ENCODE measurements at places on chromosomes 3 and 15. TPM values are rescaled to one million over a fixed set of nuclear protein-coding genes. Genes with fewer than 3 reads are reported as not detected.

DNA sequence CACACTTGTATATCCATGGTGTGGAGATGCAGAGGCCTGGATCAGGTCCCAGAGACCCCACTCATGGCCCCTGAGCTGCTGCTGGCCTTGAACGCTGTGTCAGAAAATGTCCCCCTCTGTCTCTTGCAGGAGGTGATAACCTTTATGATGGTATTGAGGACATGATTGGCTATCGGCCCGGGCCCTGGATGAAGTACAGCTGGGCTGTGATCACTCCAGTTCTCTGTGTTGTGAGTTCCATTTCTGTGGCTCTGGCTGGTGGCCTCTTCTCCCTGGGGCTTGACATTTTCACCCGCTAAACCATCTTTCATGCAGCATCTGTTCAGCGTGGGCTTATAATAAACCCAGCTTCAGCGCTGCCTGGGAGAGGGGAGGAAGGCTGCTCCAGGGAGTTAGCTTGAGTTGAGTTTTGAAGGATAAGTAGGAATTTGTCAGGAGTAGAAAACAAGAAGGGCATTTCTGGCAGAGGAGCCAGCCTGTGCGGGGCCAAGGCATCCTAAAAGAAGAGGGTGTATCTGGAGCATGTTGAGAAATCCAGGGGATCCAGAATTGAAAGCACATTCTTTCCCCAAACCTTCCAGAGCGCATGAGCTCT is 61.1 kb downstream of the GRIP2 start:
- H3K36me3 ChIP-seq: peaks cover 22% of the 10 kb centered on the region
- no peak overlapping the region for H3K27ac ChIP-seq
- H3K4me1 ChIP-seq: peaks cover 11% of the 10 kb centered on the region
- no peaks in the 10 kb centered on the region for H3K27me3 ChIP-seq
- no peak for DNase-seq

DNA sequence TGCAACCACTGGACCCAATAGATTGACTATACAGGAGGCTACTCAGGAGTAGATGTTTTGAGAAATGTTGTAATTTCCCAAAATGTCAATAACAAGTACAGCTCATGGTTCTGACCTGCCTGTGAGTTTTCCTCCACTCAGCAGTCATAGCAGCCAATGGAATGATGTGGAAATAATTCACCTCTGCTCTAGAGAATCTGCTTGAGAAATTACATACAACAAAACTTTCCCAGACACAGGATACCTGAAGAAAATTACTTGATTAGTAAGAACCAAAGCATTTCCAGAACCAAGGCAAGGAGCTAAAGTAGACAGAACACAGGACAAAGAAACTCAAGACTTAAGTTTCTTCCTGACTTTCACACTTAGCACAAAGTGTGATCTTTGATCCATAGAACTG is 218.9 kb upstream of the SETMAR start:
- H3K36me3 ChIP-seq: no peaks in the 10 kb centered on the region
- H3K4me1 ChIP-seq: no peaks in the 10 kb centered on the region
- DNase-seq: no peak
- H3K4me3 ChIP-seq: no peak overlapping the region

GRCh38 chr3:108598375-108598774 is 8.9 kb downstream of the DZIP3 start:
- H3K4me3 ChIP-seq: no peak overlapping the region
- no peaks in the 10 kb centered on the region for H3K4me1 ChIP-seq
- no peaks in the 10 kb centered on the region for H3K36me3 ChIP-seq
- H3K27ac ChIP-seq: no peak overlapping the region
- no peaks in the 10 kb centered on the region for H3K27me3 ChIP-seq
- DNase-seq: no peak

GRCh38 chr15:60875681-60876080 is 353.4 kb downstream of the RORA start:
- no peak for DNase-seq
- peaks cover 17% of the 10 kb centered on the region for H3K4me1 ChIP-seq
- H3K27ac ChIP-seq: no peak overlapping the region
- H3K27me3 ChIP-seq: no peaks in the 10 kb centered on the region
- H3K36me3 ChIP-seq: no peaks in the 10 kb centered on the region

DNA sequence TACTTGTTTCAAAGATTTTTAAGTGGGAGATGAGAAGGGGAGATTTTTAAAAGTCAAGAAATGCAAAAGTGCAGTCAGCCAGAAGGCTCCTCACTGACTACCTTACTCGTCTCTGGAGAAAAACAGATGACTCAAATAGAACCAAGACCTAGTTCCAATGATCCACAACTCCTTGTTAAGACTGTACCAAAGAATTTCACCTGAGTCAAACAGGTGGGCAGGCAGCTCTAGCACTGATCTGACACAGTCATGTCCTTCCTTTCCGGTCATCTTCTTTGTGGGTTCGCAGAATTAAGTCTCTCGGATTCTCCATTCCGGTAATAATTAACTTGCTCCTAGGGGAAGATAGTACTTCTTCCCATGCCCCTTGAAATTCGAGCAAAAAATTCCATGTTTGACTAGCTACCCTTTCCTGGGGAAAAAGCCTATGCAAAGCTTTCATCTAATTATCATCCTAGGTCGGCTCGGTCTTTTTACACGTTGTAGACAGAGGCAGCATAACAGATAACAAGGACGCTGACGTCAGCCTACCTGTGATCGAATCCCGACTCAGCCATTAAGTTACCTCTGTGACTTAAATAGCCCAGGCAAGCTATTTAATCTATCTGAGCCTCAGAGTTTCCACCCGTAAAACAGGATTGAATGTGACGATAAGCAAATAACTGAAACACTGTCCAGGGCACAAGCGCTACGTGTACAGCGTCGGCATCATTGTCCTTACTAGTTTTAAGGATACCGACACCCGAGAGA is 758 bp downstream of the SELENOK start:
- H3K36me3 ChIP-seq: peaks cover 2% of the 10 kb centered on the region
- DNase-seq: no peak
- H3K27ac ChIP-seq: peak overlapping the region; percentile 90
- H3K4me1 ChIP-seq: peaks cover 21% of the 10 kb centered on the region
- H3K27me3 ChIP-seq: no peaks in the 10 kb centered on the region

DNA sequence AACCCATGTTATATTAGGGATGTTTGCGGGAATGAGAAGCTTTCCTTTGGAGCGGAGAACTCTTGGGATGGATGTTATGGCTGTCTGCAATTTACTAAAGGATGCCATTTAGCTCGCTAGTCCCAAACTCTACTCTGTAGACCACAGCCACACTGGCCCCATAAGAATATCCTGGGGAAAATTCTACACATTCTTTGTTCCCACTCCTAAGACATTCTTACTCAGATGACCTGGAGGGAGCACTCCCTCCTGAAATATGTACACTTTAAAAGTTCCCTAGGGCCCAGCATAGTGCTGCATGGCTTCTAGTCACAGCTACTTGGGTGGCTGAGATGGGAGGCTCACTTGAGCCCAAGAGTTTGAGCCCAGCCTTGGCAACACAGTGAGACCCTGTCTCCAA is 288.7 kb upstream of the RORA start:
- H3K27me3 ChIP-seq: no peaks in the 10 kb centered on the region
- no peaks in the 10 kb centered on the region for H3K4me1 ChIP-seq
- no peak overlapping the region for H3K27ac ChIP-seq
- no peaks in the 10 kb centered on the region for H3K36me3 ChIP-seq
- no peak for DNase-seq
- H3K4me3 ChIP-seq: no peak overlapping the region

DNA sequence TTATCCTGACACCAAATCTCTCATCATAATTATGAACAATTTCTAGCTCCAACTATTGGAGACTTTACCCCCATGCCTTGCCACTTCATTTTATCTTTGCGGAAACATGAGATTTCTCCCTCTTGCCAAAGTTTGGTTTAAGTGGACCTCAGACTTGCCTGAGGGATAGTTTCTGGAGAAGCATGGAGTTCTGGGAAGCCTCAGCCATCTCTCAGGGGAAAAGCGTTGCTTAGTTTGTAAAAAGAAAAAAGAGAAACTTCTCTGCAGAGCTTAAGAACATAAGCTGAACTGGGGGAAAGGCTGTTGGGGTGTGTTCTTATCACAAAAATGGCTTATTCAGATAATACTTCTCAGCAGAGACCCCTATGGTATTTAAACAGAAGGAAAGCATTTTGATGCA is 347.4 kb upstream of the ADAMTS9 start:
- no peaks in the 10 kb centered on the region for H3K4me1 ChIP-seq
- no peak for DNase-seq
- H3K27me3 ChIP-seq: no peaks in the 10 kb centered on the region
- H3K27ac ChIP-seq: no peak overlapping the region
- H3K36me3 ChIP-seq: no peaks in the 10 kb centered on the region

- H3K27me3 ChIP-seq: no peaks in the 10 kb centered on the region
- DNase-seq: no peak
- H3K4me3 ChIP-seq: no peak overlapping the region
- H3K4me1 ChIP-seq: no peaks in the 10 kb centered on the region
- H3K36me3 ChIP-seq: peaks cover 8% of the 10 kb centered on the region
These were observed 47.0 kb downstream of the OXNAD1 start for GRCh38 chr3:16311960-16312451.

GRCh38 chr15:80732818-80733217 is 37.7 kb downstream of the ABHD17C start:
- no peak for DNase-seq
- H3K4me3 ChIP-seq: no peak overlapping the region
- H3K27ac ChIP-seq: no peak overlapping the region
- no peaks in the 10 kb centered on the region for H3K36me3 ChIP-seq

- peak; percentile 94 for DNase-seq
- no peak overlapping the region for H3K4me3 ChIP-seq
- no peak overlapping the region for H3K27ac ChIP-seq
- H3K4me1 ChIP-seq: peaks cover 16% of the 10 kb centered on the region
- no peaks in the 10 kb centered on the region for H3K36me3 ChIP-seq
These were observed 120.1 kb upstream of the UBE2E1 start for GRCh38 chr3:23685541-23686258.

DNA sequence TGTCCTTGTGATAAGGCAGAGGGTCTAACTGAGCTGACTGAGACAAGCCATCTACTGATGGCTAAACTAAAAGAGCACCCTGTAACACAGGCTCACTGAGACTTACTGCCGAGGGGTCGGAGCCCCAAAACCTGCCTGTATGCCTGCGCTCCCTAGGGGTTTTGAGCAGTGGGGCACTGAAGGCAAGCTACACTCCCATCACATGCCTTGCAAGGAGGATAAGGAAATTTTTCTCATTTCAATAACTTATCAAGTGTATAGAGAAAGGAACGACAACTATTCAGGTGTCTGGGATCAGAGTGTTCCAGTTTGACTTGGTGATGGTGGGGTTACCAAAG is 292.2 kb downstream of the EPHA6 start:
- H3K27me3 ChIP-seq: no peaks in the 10 kb centered on the region
- no peak overlapping the region for H3K27ac ChIP-seq
- no peak for DNase-seq
- H3K4me1 ChIP-seq: no peaks in the 10 kb centered on the region
- no peaks in the 10 kb centered on the region for H3K36me3 ChIP-seq

GRCh38 chr3:52155912-52156311 is 1.7 kb upstream of the POC1A start:
- no peaks in the 10 kb centered on the region for H3K27me3 ChIP-seq
- no peak overlapping the region for H3K27ac ChIP-seq

GRCh38 chr3:164459521-164460151 is 618.7 kb downstream of the SI start:
- no peaks in the 10 kb centered on the region for H3K27me3 ChIP-seq
- H3K27ac ChIP-seq: no peak overlapping the region
- no peak overlapping the region for H3K4me3 ChIP-seq
- DNase-seq: no peak
- H3K36me3 ChIP-seq: no peaks in the 10 kb centered on the region
- no peaks in the 10 kb centered on the region for H3K4me1 ChIP-seq

- no peaks in the 10 kb centered on the region for H3K27me3 ChIP-seq
- H3K4me3 ChIP-seq: no peak overlapping the region
- DNase-seq: no peak
- H3K27ac ChIP-seq: no peak overlapping the region
These were observed 47.6 kb upstream of the MED12L start for GRCh38 chr3:151037746-151038477.

DNA sequence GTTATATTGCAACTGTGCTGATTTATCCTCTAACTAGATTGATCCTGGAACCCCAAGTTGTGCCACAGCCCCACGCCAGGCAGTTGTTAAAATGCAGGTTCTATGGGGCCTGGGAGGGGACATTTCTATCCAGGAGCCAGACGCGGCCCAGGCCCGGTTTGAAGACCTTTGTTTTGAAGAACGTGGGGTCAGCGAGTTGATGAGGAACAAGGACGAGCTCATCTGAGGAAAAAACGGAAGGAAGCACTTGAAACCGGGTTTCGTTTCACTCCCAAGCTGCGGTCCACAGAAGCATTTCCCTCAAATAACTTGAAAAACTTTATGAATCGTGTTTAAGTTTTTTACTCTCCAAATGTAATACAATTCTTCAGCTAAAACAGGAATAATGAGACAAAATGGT is 76.4 kb downstream of the CHSY1 start:
- H3K27ac ChIP-seq: no peak overlapping the region
- DNase-seq: no peak
- H3K36me3 ChIP-seq: peaks cover 12% of the 10 kb centered on the region
- no peak overlapping the region for H3K4me3 ChIP-seq
- no peaks in the 10 kb centered on the region for H3K27me3 ChIP-seq

DNA sequence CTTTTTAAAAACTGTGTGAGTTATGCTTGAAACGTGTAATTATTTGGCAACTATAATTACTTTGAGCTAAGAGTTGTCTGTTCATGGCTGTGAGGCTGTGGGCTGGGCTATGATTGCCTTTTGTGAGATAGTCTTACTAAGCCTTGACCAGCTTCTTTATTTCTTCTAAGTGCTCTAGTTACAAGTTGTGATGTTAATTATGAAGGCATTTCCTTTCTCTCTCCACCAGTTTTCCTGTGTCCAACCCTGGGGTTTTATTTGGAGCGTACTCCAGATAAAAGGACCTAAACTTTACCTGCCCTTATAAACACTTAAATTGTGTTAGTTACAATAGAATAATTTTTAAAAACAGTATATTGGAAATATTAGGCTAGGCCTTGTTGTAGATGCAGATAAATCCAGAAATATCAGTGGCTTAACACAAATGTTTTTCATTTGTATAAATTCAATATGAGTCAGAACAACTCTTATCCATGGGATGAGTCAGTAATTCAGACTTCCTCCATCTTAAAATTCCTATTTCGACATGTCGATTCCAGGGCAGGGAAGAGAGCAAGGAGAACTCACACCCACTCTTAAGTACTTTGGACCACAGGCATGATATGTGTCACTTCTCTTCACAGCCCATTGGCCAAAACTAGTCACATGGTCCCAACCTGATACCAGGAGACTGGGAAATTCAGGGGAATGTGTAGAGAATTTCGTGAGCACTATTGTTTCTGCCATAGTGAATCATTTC is 17.0 kb downstream of the TMEM62 start:
- peaks cover 32% of the 10 kb centered on the region for H3K36me3 ChIP-seq
- H3K27ac ChIP-seq: no peak overlapping the region
- DNase-seq: no peak
- no peaks in the 10 kb centered on the region for H3K27me3 ChIP-seq
- no peak overlapping the region for H3K4me3 ChIP-seq
- H3K4me1 ChIP-seq: no peaks in the 10 kb centered on the region

- no peak overlapping the region for H3K4me3 ChIP-seq
- H3K36me3 ChIP-seq: no peaks in the 10 kb centered on the region
- no peaks in the 10 kb centered on the region for H3K4me1 ChIP-seq
- no peak overlapping the region for H3K27ac ChIP-seq
These were observed 80.9 kb upstream of the DCBLD2 start for GRCh38 chr3:98982351-98982750.

Gene C3orf85
- total RNA-seq: not detected

Gene AMOTL2
- total RNA-seq: 161 TPM

Gene ADAMTS7
- total RNA-seq: 60.2 TPM

Gene ARL8B
- total RNA-seq: 32.8 TPM

Gene ZNF662
- total RNA-seq: 12.6 TPM

Gene TRPM1
- not detected for total RNA-seq

Gene NPAP1
- total RNA-seq: not detected

Gene TLR9
- not detected for total RNA-seq

Gene PARP9
- total RNA-seq: 31.8 TPM

Measured in thoracic aorta (tissue), 2 donors.